ENCODE measurements at places on chromosomes 4 and X.

GRCh38 chr4:84691170-84691691 lies 108.3 kb downstream of the CDS1 start:
- peak; percentile 83 for DNase-seq

- no peak for DNase-seq
These were observed 443.2 kb upstream of the FGF16 start for GRCh38 chrX:77003956-77004355.

DNA sequence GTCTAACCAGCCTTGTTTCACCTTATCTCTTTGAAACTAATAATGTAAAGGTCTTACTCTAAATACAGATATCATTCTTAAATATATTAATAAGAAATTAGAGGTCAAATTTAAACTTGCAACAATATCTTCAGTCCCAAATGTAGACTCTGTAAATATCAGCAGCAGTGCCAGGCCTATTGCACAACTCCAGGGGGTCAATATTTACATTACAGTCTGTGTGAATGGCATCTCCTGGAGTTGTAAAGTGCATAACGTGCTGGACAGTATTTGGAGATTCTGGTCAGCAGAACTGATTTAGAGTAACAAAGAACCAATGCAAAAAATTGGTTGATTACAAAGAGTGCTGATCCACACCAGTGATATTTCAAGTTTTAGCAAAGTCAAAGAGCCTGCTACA lies 1225.9 kb downstream of the PCDH19 start:
- DNase-seq = no peak

DNA sequence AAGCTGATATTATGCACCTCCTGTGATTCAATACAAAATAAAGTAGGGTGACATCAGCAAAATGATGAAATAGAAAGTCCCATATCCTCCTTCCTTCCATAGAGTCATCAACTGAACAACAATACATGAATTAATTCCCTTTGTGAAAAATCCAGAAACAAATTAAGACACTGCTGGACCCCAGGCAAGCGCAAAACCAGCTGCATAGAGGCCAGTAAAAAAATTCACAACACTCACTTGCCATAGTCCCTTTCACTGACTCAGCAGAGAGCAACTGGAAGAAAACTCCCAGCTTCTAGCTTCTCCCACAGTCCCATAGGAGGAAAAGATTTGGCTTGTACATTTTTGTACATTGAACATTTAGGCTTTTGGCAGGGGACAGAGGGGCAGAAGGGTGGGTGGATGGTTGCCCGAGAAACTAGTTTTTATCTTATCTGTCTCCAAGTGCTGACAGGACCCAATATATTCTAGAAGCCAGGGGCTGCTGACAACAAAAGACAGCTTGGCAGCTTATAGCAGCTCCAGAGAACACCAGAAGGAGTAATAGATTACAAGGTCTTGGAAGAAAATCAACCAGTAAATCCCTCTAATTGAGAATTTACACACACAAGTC lies 124.6 kb downstream of the NDST3 start:
- DNase-seq = no peak

- DNase-seq = no peak
These were observed 265.3 kb downstream of the FRMPD4 start for GRCh38 chrX:12403474-12404082.
